ENCODE measurements at places on chromosomes 13 and 19.
A peak's percentile ranks its signal among the peaks of the same experiment; 100 is the strongest.

- no peak for DNase-seq
Measured at GRCh38 chr19:18393836-18394235, 3.6 kb downstream of the LRRC25 start.

DNA sequence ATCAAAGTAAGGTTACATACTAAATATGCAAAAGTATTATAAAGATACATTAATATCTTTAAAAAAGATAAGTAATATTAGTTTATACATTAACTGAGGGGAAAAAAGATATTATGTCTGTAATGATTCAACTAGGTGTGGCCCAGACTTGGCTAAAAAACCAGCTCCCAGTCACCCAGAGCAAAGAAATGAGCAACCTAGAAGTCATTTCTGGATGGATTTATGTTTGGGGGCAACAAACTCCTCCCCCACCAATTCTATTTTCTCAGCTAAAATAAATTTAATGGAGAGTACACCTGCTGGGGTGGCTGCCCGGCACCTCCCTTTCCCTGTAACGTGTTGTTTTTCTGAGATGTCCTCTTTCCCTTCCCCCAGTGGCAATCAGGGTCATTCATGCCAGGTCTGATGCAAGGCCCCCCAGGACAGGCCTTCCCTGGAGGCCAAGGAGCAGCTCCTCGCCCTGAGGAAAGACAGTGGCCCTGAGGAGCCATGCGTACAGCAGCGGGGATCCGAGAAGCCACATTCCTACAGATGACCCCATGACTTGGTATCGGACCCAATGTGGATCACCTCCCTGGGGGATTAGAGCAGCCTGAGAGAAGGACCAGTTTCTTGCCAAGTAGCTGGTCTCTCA lies 78.6 kb upstream of the DOCK9 start:
- DNase-seq = no peak

DNA sequence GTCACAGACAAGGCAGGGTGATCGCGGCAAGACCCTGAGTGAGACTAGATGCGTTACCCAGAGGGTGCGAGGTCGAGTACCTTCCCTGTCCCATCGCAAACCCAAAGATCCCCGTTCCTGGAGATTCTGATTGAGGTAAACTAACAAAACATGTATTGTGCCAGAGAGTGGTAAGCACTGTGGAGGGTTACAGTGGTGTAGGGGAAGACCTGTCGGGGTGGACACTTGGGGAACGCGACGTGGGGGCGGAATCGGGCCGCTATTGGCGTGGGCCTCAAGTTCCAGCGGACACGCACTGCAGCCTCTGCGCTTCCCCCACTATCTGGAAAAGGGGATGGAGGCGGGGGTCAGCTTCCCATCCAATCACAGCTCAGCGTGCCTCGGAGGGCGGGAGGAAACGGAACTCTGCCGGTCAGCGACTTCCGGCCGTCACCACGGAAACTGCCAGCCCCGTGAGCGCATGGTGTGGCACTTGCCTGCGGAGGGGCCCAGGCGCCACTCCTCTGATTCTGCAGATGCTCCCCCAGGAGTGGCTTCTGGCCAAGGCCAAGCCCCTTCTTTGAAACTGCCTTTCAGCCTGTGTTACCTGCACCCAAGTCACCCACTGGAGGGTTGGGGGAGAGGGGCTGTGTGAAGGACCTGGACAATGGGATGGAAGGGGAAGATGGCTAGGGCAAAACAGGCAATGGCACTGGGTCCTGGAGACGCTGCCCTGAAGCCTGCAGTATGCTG lies 1.0 kb upstream of the UBE2M start:
- peak; percentile 51 for DNase-seq

DNA sequence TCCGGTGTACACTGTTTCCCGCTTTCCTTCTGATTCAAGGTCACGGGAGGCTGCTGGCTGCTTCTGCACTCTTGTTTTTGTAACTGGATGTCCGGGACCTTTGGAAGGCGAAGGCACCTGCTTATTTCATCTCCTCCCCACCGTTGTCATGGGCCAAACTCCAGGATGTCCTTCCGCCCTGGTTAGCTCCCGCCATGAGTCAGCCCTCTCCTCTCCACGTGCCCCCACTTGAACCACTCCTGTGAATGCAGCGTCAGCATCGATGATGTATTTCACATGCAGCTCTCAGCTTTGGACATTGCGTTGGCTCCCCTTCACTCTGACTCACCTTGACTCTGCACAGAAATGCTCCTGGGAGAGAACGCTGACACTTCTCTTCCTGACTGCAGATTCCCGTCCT lies 5.5 kb upstream of the GALP start:
- no peak for DNase-seq

DNA sequence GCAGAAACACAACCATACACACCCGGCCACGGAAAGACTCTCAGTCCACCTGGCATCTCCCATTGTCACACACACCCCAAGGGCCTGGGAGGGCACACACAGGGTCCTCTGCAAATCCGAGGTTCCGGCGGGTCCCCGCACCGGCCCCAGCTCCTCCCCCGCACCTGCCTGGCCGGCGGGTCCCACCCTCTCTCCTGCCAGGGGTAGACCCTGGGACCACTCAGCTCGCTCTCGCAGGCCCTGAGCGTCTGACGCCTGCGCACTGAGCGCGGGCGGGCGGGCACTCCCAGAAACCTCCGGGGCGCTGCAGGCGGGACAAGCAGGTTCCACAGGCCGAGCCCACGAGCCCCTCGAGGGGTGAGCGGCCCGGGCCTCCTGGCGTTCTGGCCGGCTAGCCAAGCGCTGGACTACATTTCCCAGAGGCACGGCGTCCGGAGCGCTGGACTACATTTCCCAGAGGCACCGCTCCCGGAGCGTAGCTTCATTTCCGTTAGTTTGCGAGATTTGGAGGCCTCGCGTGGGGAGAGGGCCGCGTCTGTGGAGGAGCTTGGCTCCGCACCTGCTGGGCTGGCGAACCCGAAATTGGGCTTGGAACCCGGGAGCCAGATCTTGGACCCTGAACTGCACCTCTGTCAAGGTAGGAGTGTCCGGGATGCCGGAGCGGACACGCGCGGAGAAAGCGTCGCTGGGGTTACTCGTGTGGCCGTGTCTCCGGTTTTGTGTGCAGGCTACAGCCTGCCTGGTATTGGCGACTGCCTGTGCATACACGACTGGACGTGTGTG lies at the start of gene ZNF420:
ZNF420 (plus strand) TSS at position 500 of the 783 bp plus-strand sequence. CDS start 10,686 bp downstream, outside the sequence.
- peak; percentile 75 for DNase-seq

DNA sequence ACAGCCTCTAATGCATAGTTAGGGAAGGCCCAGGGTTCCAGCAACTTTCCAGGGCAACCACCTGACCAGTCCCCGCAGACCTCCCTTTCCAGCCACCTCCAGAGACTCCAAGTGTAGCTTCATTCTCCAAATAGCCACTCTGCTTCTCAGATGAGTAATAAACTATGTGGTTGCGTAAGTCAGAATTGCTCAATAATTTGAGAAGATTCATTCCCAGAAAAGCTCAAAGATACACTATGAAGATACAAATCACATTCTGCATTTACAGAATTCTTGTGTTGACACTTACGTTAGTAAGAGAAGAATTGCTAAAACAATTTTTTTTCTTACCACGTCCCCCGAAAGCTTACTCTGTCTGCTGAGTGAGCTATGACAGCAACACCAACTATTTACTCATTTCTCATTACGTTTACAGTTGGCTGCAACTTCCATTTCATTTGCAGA lies 8.2 kb upstream of the LATS2 start:
- no peak for DNase-seq

DNA sequence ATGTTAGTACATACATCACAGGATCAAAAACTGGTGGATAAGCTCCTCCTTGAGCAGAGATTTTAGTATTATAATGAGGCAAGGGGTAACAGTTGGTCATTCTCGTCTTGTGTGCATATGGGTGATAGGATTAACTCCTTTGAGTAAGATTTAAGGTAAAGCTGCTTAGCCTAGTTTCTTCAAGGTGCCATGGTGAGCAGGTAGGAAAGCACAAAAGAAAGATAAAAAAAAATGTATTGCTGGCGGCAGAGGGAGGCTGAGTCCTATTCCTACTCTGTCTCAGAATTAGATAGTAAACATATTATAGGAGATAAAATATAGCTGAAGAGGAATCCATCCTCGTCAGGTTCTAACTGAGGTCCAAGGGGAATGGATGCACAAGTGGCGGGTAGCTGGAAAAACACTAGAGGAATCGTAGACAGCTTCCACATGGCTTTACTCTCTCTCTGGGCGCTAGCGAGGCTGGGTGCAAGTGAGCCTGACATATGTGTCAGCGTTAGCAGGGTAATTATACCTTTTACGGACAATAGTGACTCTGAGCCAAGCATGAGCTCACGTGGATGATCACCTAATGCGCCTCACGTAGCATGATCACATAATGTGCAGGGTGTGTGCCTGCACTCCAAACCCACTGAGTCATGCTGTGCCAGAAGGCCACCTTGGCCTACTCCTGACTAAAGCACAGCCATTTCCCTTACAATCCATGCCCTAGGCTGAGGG lies 734.3 kb upstream of the MIR17HG start:
- DNase-seq = no peak

DNA sequence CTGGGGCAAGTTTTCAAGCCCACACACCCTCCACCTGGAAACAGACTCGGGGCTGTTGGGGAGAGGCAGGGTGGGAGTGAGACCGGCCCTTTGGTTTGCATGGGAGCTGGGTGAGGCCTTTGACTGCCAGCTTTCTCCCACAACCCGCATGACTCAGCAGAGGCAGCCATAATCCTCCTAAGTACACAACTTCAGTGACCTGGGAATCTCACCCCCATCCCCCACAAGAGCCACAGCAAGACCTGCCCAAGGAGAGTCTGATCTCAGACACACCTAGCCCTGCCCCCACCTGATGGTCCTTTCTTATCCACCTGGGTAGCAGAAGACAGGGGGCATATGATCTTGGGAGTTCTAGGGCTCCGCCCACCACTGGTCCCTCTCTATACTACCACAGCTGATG lies 1615.4 kb downstream of the EFNB2 start:
- DNase-seq = no peak

DNA sequence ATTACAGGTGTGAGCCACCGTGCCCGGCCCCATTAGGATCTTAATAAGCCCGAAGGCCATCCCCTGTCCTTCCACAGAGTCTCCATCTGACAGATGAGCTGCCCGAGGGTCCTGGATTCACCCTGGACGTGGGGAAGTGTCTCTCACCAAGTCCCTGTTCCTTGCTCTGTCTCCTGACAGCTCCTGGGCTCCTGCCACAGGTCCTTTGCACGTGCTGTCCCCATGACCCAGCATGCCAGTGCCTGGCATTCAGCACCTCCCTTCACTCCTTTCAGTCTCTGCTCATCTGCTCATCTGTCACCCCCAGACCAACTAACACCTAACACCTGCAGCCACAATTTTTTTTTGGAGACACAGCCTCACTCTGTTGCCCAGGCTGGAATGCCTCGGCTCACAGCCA lies 14.5 kb downstream of the CERS1 start:
- no peak for DNase-seq

- DNase-seq = no peak
Measured at GRCh38 chr19:33005440-33005839, 33.4 kb downstream of the FAAP24 start.
